ENCODE measurements at places on chromosomes 6 and 20. TPM values are rescaled to one million over a fixed set of nuclear protein-coding genes. Genes with fewer than 3 reads are reported as not detected.

SLC13A3 gene
- 0.89 TPM for total RNA-seq

YIPF3 gene
- 263 TPM for total RNA-seq

SRMS gene
- not detected for total RNA-seq

MYMX gene
- not detected for total RNA-seq

CCN6 gene
- total RNA-seq, result not detected

- no peaks in the 10 kb centered on the region for H3K36me3 ChIP-seq
- H3K27ac ChIP-seq, result peak overlapping the region; percentile 75
- DNase-seq, result peak; percentile 96
- peak overlapping the region; percentile 78 for H3K4me3 ChIP-seq
Measured at GRCh38 chr20:34215711-34216381, 25.4 kb upstream of the ASIP start.

DNA sequence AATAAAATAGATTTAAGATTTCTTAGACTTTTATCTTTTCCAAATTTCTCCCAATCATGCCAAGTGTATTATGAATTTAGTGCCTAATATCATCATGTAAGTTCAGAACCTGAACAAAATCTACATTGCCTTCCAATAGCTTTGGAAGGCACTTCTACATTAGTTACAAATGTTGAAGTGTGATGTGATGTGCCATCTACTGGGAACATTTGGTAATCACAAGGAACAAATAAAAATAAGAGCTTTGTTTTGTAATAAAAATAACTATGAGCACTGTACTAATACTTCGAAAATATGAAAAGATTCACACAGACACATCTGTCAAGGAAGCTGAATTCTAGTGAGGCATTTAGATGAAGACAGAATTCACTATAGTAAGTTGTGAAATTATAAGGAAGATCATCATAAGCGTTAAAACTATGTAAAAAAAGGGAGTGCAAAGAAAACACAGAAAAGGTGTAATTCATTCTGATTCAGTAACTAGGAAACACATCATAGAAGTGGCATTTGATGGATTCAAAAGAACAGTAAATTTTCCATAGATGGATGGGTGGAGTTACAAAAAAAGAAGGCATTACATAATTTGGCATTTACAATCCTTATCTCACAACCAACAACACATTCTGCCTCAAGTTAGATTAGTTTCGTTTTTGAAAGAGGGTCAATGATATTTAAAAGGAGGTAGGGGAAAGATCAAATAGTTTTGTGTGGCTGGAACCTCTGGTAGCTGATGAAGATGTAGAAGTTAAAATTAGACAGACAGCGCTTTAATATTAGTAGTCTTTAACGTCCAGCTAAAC is 161.0 kb downstream of the ASCC3 start:
- no peaks in the 10 kb centered on the region for H3K27me3 ChIP-seq
- H3K4me1 ChIP-seq, result peaks cover 5% of the 10 kb centered on the region
- no peak overlapping the region for H3K27ac ChIP-seq
- DNase-seq, result peak; percentile 48
- no peak overlapping the region for H3K4me3 ChIP-seq
- peaks cover 17% of the 10 kb centered on the region for H3K36me3 ChIP-seq

GRCh38 chr6:741410-742339 is 48.7 kb upstream of the EXOC2 start:
- H3K27ac ChIP-seq, result no peak overlapping the region
- no peak for DNase-seq
- no peaks in the 10 kb centered on the region for H3K4me1 ChIP-seq
- H3K4me3 ChIP-seq, result no peak overlapping the region
- no peaks in the 10 kb centered on the region for H3K36me3 ChIP-seq

DNA sequence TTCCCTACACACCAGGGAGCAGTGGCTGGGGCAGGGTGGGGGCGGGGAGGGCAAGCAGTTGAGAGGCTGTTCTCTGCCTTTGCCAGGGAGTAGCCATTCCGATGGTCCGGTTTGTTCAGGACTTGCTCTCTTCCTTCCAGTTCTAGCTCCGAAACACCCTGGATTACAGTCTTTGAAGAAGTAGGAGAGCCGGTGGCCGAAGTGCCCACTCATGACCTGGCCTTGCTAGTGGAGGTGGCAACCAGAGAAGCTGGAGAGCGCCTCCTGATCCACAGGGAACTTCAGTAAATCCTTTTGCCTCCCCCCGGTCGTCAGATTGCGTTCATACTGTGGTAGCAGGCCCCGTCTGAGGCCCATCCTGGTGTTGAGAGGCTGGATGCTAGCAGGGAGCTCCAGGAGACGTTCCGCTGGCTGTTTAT is 92.8 kb downstream of the ARID1B start:
- DNase-seq, result no peak
- H3K4me3 ChIP-seq, result no peak overlapping the region
- H3K27me3 ChIP-seq, result no peaks in the 10 kb centered on the region
- peaks cover 13% of the 10 kb centered on the region for H3K4me1 ChIP-seq
- H3K36me3 ChIP-seq, result 0 out of 2 replicates have a peak, but pooled peaks cover 3% of the 10 kb centered on the region

DNA sequence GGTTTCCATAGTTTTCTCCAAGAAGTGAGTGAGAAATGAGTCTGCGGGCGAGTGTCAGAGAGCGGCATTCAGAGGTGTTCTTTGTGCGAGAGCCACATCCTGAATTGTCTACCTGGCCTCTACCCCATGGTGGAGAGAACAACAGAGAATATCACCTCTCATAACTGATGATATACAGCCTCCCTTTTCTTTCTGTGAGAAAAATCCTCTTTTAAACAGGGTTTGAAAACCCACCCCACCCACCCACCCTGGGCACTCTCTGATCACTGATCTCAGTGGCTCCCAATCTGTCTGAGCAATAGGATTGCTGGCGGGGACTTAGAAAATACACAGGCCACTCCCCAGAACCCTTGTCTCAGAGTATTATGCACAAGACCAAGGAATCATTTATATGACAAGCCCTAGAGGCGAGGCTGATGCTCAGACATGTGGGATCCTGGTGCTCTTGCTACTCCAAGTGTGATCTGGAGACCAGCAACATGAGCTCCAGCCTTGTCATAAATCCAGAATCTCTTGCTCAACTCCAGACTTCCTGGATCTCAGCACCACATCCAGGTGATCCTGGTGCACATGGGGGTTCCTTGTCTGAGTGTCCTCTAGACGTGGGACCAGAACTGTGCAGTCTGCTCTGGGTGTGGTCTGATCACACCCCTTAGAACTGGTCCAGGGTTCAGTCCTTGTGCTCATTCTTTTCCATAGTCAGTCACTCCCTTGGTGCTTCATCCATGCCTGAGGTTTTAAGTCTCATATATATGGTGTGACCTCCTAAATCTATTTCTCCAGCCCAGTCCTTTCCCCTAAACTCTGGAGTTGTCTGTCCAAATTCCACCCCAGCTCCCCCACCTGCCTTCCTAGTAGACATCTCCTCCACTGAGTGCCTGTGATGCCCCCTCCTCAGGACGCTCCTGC is 5.3 kb downstream of the HLA-B start:
- H3K27me3 ChIP-seq, result peaks cover 3% of the 10 kb centered on the region
- no peak for DNase-seq
- H3K4me1 ChIP-seq, result no peaks in the 10 kb centered on the region
- no peak overlapping the region for H3K27ac ChIP-seq

- H3K4me1 ChIP-seq, result peaks cover 5% of the 10 kb centered on the region
- no peak overlapping the region for H3K4me3 ChIP-seq
- H3K27ac ChIP-seq, result no peak overlapping the region
- H3K27me3 ChIP-seq, result no peaks in the 10 kb centered on the region
- peak; percentile 72 for DNase-seq
Measured at GRCh38 chr6:158500016-158500735, 59.7 kb upstream of the TMEM181 start.

DNA sequence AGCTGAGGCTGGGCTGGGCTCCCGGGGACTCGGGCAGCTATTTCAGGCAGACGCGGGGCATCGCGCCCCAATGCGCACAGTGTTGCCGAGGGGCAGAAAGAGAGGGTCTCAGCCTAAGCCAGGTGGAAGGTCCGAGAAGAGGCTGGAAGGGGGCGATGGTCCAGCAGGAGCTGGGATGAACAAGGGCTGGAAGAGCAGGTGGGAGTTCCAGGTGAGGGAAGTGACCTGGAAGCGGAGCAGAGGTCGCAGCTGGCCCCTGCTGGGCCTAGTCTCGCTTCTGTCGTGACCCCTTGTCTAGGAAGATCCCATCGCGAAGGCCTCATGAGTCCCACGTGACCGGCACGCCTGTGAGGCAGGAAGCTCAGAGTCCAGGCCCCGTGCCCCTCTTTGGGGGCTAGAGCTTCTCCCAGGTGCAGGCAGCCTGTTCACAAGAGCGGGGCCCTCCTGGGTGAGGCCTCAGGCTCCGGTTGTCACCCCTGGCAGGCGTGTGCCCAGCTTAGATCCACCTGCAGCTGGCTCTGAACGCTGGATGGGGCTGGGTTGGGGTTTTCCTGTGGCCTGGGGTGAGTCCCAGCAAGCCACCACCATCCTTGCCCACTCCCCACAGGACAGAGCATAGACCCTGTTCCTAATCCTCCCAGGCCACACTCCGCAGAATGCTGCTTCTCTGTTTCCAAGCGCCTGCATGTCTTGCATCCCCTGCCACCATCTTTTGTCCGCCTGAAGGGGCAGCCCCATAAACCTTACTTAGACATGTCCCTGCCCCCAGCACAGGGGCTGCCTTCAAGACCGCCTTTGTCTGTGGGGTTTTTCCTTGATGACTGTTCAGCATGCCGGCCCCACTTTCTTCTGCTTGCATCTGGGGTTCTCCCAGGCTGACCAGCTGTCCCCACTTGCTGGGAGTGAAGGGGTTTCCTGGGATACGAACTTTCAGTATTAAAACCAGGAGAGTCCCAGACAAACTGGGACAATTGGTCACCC is 15.1 kb downstream of the SLC22A3 start:
- H3K4me3 ChIP-seq, result no peak overlapping the region
- H3K36me3 ChIP-seq, result no peaks in the 10 kb centered on the region

DNA sequence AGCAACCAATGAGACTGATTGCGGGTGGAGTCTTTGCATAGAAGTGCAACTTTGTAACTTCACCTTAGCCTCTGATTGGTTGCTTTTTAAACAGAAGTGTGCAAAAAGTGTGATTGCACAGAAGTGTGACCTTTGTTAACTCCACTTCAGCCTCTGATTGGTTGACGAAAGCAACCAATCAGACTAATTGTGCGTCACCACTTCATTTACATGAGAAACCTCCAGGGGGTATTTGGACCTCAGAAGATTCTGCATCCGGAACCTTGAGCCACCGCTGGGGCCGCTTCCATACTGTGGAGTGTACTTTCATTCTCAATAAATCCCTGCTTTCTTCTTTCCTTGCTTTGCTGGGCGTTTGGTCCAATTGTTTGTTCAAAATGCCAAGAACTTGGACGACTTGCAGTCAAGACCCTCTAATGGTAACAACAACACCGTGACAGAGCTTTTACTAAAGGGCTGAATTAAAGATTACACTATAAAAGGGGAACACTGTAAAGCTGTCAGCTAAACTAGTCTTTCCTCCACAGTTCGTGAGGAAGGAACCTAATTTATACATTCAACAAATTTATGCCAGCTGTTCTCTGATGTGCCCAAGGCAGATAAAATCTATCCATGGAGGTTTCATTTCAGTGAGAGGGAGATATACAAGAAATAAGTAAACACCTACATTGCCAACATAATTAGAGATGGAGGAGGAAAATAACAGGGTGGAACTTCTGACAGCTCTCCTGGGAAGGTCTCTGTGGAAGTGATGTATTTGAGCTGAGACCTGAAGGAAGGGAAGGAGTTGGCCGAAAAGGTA is 1.4 kb upstream of the HECA start:
- no peaks in the 10 kb centered on the region for H3K27me3 ChIP-seq
- no peak for DNase-seq
- no peak overlapping the region for H3K27ac ChIP-seq
- H3K4me1 ChIP-seq, result peaks cover 22% of the 10 kb centered on the region

DNA sequence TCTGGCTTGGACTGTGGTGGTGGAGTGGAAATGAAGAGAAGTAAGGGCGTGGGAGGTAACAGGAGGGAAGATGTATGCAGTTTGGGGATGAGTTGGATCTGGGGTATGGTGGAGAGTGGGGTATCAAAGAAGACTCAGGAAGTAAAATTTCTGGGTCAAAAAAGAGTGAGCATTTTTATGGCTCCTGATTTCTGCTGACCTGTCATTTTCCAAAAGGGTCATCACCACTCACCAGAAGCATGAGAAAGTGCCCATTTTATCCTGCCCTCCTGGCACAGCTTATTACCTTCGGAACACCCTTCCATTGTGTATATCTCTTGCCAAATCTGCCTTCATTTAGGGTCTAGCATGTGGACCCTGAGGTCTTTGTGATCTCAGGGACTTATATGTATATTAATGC is 17.3 kb downstream of the TOX2 start:
- no peak overlapping the region for H3K4me3 ChIP-seq
- no peaks in the 10 kb centered on the region for H3K36me3 ChIP-seq
- no peak for DNase-seq
- H3K27ac ChIP-seq, result no peak overlapping the region

DNA sequence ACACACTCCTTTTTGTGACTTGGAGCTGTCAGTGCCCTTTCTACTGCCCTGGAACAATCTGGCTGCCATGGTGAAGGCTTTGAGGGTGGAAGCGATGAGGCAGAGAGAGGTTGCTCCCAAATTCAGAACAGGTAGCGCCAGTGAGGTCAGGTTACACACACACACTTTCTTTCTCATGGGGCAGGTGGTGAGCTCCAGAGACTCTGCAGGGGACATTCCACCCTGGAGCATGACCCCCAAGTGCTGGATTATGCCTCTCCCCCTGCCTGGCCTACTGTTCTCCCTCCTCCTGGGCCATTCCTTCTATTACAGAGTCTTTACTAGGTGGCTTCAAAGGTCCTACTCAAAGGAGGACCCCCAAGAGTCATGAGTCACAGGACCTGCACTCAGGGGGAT is 98.0 kb downstream of the EYA2 start:
- no peaks in the 10 kb centered on the region for H3K36me3 ChIP-seq
- no peak for DNase-seq
- no peak overlapping the region for H3K27ac ChIP-seq
- H3K4me1 ChIP-seq, result no peaks in the 10 kb centered on the region
- H3K27me3 ChIP-seq, result peaks cover 45% of the 10 kb centered on the region

GRCh38 chr20:38453941-38454340 is 18.7 kb upstream of the RALGAPB start:
- no peak overlapping the region for H3K4me3 ChIP-seq
- DNase-seq, result no peak

DNA sequence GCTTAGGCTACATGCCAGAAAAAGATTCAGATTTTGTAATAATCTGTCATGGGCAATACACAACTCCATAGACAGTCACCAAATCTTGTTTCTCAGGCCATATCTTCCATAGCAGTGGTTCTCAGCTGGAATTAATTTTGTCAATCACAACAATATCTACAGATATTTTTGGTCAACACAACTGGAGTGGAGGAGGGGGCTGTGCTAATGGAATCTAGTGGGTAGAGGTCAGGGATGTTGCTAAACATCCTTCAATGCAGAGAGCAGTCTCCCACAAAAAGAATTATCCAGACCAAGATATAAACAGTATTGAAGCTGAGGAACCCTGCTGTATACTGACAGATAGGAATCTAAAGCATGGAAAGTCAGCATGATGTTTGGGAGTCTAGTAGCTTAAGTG is 174.6 kb downstream of the UBE3D start:
- DNase-seq, result peak; percentile 4
- no peak overlapping the region for H3K27ac ChIP-seq
- no peaks in the 10 kb centered on the region for H3K36me3 ChIP-seq
- no peaks in the 10 kb centered on the region for H3K27me3 ChIP-seq
- no peaks in the 10 kb centered on the region for H3K4me1 ChIP-seq
- no peak overlapping the region for H3K4me3 ChIP-seq
